Small intestine (tissue), 16 donors: ENCODE measurements at places on chromosomes 13 and 19.

GRCh38 chr19:43372462-43372861, 19.0 kb downstream of the CD177 start:
- no peak for DNase-seq

DNA sequence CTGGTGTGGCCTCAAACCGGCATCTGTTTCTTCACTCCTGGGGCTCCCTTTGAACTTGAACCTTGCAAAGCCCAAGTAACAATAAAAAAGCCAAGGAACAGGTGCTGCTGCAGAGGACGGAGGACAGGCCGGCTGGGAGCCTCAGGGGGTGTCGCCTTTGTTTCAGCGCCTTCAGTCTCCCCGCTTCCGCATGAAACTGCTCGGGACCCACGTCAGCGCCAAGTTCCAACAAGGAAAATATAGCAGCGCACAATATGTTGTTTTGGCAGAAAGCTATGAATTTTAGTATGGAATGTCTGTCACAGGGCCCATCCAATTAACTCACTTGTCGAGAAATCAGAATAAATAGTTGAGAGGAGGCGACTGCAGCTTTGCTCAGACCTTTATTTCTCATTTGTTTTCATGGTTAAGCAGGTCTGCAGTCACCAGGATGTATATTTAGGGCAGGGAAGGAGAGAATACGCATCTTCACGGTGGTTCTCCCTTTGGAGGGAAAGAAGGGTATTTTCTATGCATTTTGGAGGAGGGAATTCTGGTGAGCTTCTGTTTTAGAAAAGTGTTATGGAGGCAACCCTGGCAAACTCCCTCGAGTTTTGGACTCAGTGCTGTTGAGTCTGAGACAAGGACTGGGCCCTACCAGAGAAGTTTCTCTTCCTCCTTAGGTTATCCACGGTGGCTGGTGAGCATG, 34.3 kb upstream of the MEDAG start:
- DNase-seq: no peak

DNA sequence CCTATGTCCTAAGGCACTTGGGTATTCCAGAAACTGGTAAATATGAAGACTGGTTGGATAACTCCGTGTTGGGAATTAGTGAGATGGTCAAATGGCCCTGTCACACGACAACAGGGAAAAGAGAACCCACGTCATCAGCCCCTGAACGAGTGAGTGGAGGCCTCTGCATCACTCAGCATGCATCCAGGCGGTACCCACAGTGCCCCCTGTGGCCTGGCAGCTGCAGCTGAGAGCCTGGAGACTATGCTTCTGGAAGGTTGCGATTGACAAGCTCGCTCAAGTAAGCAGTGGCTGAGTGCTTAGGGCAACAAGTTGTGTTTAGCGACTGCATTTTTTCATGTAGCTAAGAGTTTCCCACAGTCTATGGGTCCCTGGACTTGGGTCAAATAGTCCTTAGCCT, 55.9 kb downstream of the COL4A2 start:
- no peak for DNase-seq

DNA sequence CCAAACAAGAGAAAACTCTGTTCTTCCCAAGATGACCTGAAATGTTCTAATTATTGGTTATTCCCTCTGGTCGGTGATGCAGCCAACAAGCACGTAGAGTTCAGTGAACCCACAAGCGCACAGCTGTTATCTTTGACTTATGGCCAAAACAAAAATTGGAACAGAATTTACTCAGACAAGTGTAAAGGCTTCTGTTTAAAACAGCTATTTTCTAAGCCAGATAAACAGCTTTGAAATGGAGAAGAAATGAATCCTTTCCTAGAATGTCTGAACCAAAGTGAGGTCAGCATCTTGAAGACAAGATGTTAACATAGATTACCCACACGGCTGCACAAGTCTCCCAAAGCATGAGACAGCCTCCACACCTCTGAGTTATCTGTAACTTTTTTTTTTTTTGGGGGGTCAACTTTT, 669.2 kb downstream of the DIAPH3 start:
- no peak for DNase-seq

- DNase-seq: no peak
Observed at GRCh38 chr13:78035500-78035899, 116.9 kb upstream of the EDNRB start.

DNA sequence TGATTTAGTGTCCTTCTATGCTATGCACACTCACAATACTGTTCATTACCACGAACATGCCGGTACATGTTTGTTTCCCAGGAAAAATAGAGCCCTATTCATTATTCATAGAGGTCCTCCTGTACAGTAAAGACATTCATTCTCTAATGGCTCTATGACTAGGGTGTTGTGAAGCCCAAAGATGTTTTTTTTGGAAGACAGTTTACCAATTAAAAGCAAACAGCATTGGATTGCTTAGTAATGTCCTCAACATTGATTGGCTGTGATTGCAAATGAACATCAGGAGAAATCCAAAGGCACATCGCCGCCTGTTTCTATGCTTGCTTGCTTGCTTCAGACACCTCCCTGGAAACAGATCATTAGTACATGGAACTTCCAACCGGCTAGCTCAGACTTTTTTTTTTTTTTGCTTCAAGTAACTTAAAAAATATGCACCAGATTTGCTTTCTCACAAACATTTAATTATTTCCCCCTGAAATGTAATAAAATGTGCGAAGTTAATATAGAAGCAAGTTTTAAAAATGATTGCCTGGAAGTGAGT, 8.8 kb upstream of the GPC6 start:
- no peak for DNase-seq
